PC-9 (cell line): ENCODE measurements at places on chromosomes 13 and 19. TPM values are rescaled to one million over a fixed set of nuclear protein-coding genes. Genes with fewer than 3 reads are reported as not detected.

DNA sequence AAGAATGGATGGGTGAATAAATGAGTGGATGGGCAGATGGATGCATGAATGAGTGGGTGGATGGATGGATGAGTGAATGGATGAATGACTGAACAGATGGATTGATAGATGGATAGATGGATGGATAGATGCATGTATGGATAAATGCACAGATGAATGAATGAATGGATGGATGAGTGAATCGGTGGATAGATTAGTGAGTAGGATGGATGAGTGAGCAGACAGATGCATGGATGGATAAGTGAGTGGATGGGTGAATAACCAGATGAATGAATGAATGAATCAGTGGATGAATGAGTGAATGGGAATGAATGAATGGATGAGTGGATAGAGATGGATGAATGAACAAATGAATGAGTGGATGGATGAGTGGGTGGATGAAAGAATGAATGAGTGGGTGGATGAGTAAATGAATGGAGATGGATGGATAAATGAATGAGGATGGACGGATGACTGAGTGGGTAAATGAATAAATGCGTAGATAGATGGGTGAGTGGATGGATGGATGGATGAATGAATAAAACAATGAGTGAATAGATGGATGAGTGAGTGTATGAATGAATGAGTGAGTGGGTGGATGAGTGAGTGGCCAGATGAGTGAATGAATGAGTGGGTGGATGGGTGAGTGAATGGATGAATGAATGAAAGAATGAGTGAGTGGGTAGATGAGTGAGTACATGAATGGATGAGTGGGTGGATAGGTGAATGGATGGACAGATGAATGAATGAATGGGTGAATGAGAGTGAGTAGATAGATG is 13.0 kb downstream of the GAS6 start:
- DNase-seq: no peak

DNA sequence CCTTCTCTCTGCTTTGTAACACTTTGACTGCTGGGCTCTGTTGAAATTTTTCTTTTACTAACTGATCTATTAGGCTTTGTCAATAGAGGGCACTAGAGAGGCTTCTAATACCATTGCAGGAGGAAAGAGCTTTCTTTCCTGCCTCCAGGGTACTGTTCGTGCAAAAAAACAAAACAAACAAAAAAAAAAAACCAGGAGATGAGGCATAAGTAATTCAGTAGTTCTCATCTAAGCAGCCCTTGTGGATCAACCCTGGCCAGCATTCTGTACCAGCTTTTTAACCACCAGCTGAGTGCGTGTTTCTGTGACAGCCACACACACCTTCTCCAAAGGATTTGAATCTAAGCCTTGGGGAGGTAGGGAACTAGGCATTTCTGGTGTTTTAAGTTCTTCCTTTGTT is 1707.6 kb upstream of the SLC10A2 start:
- peak; percentile 45 for DNase-seq

GRCh38 chr19:13906521-13906904 is 512 bp downstream of the CC2D1A start:
- peak; percentile 38 for DNase-seq

DNA sequence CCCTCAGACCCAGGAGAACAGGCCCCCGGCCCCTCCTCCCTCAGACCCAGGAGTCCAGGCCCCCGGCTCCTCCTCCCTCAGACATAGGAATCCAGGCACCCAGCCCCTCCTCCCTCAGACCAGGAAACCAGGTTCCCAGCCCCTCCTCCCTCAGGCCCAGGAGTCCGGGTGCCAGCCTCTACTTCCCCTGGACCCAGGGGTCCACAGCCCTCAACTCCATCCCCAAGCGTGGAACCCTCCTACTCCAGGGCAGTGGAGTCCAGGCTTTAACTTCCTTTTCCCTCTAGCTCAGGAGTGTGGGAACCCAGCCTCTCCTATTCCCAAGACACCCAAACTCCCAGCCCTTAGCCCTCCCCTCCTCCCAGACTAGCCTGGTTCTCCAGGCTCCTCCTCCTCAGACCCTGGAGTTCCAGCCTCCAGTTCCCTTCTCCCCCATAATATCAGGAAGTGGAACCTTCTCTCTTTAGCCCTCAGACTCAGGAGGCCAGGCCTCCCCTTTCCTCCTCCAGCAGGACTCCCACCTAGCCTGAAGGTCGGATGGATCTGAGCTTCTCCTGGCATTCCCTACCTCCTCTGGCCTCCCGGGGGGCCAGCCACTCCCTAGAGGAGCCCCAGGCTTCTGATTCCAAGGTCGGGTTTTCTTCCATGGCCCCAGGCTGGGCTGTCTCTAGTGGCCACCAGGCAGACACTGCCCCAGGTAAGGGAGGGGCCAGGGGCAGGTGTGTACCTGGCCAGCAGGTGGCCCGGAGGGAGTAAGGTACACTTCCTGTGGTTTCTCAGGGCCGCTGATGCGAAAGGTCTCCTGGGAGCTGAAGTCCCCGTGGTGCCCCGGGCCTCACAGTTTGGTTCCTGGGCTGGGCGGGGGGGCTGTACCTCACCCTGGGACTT is at the start of gene TMC4:
Gene TMC4 (minus strand): TSS at position 690 of the 888 bp plus-strand sequence. CDS start 43 bp downstream, at position 647.
- DNase-seq: peak; percentile 96

COG6 gene
- 23.7 and 24.3 TPM in 2 replicates for total RNA-seq

DNA sequence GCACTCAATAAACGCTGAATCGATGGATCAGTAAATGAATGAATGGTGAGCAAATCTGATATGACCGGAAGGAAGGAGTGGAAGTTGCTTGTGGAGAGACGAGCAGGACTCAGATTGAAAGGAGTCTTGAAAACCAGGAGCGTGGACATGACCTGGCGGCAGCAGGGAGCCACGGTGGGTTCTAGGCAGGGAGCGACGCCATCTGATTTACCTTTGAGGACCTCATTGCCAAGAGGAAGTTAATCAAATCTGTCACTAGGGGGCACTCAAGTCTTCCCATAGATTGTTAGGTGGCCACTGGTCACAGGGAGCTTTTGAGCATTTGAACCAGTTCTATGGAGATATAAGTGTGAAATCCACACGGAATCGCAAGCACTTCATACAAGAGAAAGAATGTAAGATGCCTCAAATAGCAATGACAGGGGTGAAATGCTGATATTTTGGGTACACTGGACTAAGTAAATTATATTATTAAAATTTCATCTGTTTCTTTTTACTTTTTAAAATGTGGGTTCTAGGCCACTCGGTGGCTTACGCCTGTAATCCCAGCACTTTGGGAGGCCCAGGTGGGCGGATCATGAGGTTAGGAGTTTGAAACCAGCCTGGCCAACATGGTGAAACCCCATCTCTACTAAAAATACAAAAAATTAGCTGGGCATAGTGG is 9.2 kb upstream of the FBN3 start:
- peak; percentile 42 for DNase-seq

ZNF726 gene
- total RNA-seq: 7.5 and 9.3 TPM in 2 replicates

DNA sequence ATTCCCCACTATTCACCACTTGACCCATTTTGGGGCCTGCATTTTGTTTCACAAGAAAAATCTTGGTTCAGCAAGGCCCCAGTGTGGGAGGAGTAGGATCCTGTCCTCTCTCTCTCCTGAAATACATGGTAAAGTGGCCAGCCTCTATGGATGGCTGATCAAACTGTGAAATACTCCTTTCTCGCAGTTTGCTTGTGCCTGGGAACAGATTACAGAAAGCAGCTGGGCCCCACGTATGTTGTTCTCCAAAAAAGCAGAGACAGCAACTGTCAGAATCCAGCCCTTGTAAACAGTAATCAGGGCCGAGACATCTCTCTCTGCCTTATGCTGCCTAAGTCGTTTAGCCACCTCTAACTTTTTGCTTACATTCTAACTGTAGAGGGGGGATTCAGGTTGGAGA is 61.0 kb upstream of the RAP2A start:
- no peak for DNase-seq

GRCh38 chr19:4647676-4648644 is 8.6 kb downstream of the TNFAIP8L1 start:
- DNase-seq: no peak
